ENCODE measurements at places on chromosomes 5 and 9.

DNA sequence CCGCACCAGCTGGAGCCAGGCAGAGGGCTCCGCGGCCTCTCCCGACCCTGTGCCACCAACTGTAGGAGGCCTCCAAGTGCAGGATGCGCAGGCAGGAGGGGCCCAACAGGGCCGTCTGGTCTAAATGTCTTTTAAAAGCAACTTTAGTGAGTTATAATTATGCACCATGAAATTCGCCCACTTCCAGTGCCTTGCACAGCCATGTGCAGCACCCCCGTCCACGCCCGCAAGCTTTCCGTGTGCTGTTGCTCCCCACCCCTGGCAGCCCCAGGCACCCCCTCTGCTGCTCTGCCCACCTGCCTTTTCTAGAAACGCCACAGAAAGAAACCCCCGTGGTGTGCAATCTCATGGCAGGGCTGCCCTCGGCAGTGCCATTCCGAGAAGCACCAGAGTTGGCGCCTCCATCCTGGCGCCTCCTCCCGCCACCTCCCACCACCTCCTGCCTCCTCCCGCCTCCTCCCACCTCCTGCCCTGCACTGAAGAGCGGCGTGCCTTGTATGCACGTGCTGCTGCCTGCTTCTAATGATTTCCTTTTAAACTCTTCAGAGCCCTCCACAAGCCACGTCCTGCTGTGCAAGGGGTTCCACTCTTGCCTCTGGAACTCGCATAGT lies 7.5 kb upstream of the SLC6A18 start:
- no peak for DNase-seq

GRCh38 chr5:163496286-163496685 lies 9.1 kb upstream of the MAT2B start:
- peak; percentile 39 for DNase-seq

GRCh38 chr9:131986576-131986975 lies 93.1 kb downstream of the MED27 start:
- DNase-seq = no peak

GRCh38 chr5:13994621-13995253 lies 50.2 kb upstream of the DNAH5 start:
- peak; percentile 34 for DNase-seq

DNA sequence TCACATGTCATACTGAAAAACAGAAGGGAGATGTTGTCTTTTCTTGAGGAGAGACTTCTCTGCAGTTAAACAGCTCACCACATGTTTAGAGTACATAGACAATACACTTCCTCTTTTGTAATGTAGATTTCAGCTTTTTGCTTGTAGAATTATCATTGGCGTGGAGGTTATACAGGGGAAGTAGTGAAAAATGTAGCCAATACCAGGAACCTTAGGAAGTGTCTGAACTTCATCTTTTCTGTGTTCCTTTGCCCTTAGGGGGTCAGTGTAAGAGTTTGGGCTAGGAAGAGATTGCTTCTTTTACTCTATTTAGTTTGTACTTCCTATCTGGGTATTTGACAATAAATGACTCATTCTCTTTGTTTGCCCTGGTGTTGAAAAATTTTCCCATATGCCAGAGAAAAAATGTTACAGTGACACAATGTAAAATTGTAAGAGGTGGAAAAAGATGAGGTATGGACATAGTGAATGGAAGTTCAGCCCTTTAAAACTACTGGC lies 21.0 kb upstream of the CDKN2B start:
- peak; percentile 46 for DNase-seq

GRCh38 chr5:66356011-66356565 lies 212.0 kb downstream of the SREK1 start:
- DNase-seq = peak; percentile 21

- no peak for DNase-seq
Measured at GRCh38 chr5:158398360-158399201, 539.6 kb upstream of the CLINT1 start.

DNA sequence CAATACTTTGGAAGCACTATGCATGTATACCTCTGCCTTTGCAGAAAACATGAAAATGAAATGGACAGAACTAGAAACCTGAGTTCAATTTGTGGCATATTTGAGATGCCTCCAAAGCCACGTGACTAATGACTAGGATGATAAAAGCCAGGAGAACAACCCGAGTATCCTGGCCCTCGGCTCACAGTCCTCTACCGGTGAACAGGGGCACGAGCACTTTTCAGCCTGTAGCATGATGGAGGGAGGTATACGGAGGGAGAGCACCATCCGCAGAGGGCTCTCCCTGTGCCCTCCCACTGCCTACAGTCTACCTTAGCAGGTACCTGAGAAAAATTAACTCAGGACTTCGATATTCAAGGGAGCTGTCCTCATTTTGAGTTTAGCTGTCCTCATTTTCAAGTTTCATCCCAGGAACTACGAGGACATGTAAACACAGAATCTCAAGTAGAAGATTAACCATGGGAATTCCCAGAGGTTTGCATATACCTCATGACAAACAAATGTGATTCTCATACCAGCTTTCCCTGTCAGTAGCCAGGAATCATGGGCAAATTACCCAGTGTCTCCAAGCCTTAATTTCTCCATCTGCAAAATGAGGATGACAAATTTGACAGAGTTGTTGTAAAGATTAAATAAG lies 249.3 kb downstream of the DNAH5 start:
- DNase-seq = no peak

DNA sequence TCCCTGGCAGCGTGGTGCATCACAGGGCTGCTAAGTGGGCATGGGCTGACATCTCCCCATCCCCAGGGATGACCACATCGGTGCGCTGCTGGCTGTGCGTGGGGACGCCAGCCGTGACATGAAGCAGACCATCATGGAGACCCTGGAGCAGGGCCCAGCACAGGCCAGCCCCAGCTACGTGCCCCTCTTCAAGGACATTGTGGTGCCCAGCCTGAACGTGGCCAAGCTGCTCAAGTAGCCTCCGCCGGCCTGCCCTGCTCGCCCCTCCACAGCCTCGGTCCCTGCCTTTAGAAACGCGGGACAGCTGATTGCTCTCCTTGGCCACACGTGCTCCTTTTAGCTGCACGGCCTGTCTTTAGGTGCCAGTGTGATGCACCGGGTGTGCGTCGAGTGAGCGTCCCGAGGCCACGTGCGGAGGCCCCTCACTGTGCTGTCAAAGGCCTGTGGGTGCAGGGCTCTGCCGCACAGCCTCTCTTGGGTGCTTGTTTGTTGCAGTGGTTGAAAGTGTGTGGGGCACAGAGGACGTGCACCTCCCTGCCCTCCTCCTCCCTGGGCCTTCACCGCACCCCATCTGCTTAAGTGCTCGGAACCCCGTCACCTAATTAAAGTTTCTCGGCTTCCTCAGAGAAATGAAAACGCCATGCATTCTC lies 23.8 kb downstream of the EXOC3 start:
- no peak for DNase-seq

GRCh38 chr9:133944746-133945135 lies 47.4 kb downstream of the VAV2 start:
- DNase-seq = peak; percentile 36

GRCh38 chr9:83034026-83034425 lies 28.9 kb downstream of the RASEF start:
- peak; percentile 16 for DNase-seq

GRCh38 chr9:13437866-13438265 lies 158.4 kb upstream of the MPDZ start:
- DNase-seq = no peak

DNA sequence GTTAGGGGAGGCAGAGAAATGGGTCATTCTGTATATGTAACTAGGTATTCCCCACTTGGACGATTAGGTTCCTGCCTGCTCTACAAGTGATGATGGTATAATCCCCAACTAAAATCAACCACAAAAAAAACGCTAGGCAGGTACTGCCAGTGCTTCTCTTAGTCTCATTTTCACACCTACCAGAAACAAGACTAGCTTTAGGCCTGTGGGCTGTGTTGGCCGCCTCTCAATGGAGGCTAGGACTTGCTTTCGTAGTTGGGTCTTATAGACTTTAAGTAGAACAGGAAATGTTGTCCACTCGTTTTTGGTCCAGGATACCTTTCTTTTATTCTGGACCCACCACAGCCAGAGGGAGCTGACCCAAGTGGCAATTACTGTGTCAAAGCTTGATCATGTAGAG lies 111.8 kb downstream of the UNC13B start:
- no peak for DNase-seq

- peak; percentile 95 for DNase-seq
Measured at GRCh38 chr5:76701298-76701697, 14.6 kb upstream of the F2R start.

Measured in fibroblast of upper back skin (primary cell).